ENCODE measurements at places on chromosomes 7 and 10. TPM values are rescaled to one million over a fixed set of nuclear protein-coding genes. Genes with fewer than 3 reads are reported as not detected.

FXYD4 gene
- not detected for total RNA-seq

C7orf57 gene
- not detected for total RNA-seq

HOXA3 gene
- 16.2 TPM for total RNA-seq

NACAD gene
- 15.5 TPM for total RNA-seq

UPK3BL2 gene
- 1.9 TPM for total RNA-seq

CFTR gene
- total RNA-seq: not detected

DLD gene
- total RNA-seq: 128 TPM

CYREN gene
- 30.8 TPM for total RNA-seq

PRLHR gene
- 0.78 TPM for total RNA-seq

OR2A7 gene
- not detected for total RNA-seq
